Mesendoderm (in vitro differentiated cells): ENCODE measurements at places on chromosomes 2 and 18.

- DNase-seq = no peak
These were observed 4.5 kb downstream of the INPP5D start for GRCh38 chr2:233064530-233065199.

DNA sequence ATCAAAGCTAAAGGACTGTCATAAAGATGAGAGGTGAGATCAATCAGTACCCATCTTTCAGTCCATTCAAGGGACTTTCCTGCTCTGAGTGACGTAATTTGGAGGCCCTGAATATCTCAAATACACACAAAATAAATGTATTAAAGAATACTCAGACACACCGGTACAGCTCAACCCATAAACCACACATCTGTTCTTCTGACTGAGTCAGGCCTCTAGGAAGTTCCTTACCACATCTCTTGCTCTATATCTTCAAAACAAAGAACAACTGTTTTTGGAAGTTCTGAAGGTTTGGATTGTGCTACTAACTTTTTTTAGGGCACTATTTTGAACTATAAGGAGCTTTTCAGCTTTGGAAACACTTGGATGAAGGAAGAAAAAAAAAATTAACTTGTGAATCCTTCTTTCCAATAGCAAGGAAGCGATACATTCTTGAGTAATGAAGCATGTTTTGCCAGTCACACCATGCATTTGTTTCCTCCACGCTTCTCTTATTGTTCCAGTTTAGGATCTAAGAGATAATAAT lies 866.5 kb upstream of the VRK2 start:
- peak; percentile 21 for DNase-seq

DNA sequence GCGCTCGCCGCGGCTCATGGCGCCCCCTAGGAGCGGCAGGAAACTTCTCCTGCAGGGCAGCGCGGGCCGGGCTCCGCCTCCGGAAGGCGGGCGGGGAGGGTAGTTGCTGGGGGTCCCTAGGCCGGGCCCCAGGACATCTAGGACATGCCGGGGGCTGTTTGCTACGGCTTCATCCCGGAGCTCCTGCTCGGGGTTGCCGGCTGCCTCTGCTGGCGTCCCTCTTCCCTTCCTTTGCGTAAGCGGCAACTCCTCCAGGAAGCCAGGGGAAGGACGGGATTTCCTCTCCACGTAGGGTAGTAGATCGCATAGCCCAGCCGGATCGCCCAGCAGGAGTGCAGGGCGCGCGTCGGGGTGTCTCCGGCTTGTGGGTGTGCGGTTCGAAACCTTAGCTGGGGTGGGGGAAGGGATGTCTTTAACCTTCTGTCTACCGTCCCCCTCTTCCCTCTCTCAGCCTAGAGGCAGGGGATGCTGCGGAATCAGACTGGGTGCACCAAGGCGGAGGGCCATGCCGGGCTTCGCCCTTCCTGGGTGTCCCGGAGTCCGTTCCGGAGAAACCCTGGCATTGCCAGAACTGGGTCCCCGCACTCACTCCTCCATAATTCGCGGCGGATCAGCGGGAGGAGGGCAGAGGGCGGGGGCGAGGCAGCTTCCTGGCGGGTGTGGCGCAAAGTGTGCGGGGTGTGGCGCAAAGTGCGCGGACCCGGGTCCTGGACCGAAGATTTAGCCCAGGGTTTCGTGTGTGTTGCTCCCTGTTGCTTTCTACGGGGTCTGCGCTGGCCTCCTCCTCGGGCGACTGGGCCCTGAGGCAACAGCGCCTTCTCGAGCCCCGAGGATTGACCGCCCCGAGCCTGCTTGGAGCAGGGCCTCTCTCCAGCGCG lies 12.2 kb upstream of the SKOR2 start:
- DNase-seq = peak; percentile 70

DNA sequence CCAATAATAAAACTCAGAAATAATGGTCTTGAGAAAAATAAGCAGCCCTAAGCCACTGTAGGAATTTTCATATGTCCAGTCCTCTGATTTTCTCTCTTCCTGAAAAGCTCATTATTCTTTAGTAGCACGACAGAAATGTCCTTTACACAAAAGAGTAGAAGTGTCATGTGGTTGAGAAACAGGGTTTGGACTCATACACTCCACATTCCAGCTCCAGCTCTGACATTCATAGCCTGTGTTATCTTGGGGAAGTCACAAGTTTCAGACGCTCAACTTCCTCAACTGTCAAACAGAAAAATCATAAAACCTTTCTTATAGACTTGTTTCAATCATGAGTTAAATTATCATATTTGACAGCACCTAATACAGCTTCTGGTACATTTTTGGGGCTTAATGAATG lies 511.5 kb downstream of the TNS1 start:
- no peak for DNase-seq

GRCh38 chr2:37893327-37893726 lies 31.8 kb upstream of the RMDN2 start:
- no peak for DNase-seq
